Activated CD8-positive, alpha-beta memory T cell treated with anti-CD3 and anti-CD28 coated beads for 4 hours (primary cell): ENCODE measurements at places on chromosomes 16 and 17.

GRCh38 chr16:80253741-80254140, 287.1 kb upstream of the DYNLRB2 start:
- no peak for DNase-seq

- no peak for DNase-seq
These were observed 70.1 kb upstream of the DOC2B start for GRCh38 chr17:251531-251930.

- no peak for DNase-seq
These were observed 4.6 kb upstream of the GHDC start for GRCh38 chr17:42198897-42199296.

DNA sequence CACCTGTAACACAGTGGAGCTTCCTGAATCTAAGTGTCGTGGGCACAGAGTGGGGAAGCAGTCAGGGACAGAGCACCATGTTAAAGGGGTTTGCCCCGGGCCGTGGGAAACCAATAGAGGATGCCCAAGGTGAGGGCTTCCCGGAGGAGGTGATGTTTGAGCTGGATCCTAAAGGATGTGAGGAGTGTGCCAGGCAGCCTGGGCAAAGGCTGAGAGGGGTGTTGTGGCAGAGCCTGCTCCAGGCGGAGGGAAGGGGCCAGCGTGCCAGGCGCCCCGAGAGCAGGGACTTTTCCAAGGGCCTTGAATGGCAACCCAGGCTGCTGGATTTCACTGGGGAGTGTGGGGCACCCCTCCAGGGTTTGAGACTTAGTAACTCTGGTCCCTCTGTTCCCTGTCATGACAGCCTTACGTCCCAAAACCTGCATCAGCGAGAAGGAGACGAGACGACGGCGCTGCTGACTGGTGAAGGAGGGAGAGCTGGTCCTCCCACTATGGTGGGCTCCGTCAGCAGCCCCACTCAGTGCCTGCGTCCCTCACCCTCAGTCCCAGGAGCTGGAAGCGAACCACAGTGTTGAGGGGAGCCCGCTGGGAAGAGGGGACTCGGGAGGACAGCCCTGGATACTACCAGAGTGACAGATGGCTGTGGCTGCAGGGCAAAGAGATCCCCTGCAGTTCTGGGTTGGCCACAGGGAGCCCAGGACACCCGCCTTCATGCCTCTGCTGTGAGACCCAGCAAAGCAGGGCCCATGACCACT, 228.4 kb downstream of the KATNIP start:
- no peak for DNase-seq

DNA sequence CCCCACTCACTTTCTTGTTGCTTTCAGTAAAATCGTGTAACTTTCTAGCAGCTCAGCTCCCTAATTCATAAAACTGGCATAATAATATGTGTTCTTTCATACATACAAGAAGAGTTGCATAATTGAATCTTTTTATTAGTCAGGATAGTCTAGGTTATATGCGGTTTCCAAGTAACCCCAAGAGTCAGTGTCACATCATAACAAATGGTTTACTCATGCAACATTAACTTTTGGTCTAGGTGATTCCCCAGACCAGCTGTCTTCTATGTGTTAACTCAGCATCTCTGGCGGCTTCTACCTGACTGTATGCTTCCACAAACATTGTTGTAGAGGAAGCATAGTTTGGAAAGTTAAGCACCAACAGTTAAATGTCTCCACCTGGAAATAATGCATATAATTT, 1000.4 kb downstream of the CDH11 start:
- no peak for DNase-seq

- DNase-seq, result no peak
These were observed 66.0 kb upstream of the CDH5 start for GRCh38 chr16:66300501-66300900.

GRCh38 chr17:55770196-55770870, 19.5 kb downstream of the PCTP start:
- DNase-seq, result no peak

DNA sequence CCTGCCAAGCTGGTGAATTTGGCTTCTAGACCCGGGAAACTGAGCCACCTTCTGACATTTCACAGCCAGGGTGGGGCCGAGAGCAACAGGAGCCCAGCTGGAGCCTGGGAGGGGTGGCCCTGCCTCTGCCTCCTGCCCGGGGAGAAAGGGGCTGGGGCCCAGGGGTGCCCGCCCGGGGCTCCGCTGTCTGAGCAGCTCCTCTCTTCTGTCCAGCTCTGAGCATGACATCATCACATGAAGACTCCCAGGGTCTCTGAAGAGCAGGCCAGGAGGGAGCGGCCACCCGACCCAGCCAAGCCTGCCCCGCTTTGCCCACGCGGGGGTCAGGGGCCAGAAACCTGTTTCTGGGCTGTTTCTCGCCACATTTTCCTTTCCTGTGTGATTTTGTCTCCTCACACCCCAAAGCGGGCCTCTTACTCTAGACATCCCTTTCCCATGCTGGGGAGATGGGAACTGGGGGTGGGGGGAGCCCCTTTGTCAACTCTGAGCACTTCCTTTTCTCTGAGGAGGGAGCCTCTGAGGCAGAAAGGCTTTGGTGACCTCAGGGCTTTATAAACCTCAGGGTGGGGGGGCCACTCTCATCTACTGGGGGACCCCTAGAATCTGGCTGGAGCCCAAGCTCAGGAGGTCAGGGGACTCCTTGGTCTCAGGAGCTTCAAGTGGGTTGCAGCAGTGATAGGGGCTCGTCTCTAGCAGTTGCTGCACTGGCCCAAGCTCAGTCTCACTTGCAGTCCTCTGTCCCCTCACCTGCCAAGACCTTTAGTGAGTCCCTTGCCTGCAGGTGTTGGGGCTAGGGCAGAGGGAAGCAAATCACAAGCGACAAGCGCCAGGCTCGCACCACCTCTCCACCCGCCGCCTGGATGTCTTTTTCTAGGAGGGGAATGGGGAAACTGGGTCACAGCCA, 7.6 kb downstream of the UBALD2 start:
- DNase-seq, result no peak

DNA sequence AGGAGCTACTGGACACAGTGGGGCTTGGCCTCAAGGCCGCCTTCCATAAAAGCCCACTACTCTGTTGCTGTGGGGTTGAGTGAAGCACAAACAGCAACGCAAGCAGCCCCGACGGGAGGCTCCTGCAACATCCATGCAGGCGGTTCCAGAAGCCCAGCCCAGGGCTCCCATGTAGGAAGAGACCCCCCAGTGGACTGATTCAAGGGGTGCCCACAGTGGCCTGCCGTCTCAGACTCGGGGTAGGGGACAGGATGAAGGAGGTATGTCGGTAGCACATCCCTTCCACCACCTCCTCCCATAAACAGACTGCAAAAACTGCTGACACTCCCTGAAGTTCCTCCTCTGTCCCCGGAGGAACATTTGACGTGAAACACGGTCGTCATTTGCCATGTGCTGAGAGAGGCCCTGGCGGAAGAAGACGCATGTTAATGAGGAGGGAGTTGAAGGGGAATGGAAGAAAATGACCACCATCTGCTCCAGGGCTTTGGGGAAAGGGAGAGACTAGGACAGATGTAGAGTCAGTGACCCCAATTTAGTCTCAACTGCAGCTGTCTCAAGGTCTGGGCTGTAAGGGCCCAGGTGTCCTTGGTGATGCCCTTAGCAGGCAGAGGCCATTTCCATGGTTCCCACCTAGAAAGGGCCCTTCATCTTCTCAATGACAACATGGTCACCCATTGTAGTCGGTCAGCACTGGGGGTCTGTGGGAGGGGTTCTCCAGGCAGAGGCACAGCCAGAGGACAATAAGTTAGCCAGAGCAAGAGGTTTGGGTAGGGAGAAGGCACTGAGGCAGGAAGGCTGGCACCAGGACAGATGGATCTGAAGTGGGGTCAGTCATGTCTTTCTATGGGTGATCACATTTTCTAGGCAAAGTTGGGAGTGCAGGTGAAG, 200.6 kb downstream of the CPPED1 start:
- DNase-seq, result no peak

GRCh38 chr17:77617516-77617915, 341.0 kb upstream of the TNRC6C start:
- no peak for DNase-seq

DNA sequence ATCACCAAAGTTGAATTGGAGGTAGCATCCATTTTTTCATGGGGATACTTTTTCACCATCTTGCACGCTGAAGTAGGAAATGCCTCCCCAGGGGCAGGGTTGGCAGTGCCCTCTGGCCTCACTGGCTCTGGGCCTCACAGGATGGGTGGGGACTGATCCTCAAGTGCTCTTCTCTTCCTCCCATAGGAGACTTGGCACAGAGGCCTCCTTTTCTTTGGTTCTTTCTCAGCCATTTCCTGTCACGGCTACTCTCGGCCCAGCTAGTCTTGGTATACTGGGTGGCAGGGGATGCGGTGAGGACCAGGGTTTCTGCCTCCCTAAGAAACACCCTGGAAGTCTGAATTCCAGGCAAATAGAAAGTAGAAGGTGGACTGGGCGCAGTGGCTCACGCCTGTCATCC, 58.2 kb downstream of the PECAM1 start:
- DNase-seq, result no peak

DNA sequence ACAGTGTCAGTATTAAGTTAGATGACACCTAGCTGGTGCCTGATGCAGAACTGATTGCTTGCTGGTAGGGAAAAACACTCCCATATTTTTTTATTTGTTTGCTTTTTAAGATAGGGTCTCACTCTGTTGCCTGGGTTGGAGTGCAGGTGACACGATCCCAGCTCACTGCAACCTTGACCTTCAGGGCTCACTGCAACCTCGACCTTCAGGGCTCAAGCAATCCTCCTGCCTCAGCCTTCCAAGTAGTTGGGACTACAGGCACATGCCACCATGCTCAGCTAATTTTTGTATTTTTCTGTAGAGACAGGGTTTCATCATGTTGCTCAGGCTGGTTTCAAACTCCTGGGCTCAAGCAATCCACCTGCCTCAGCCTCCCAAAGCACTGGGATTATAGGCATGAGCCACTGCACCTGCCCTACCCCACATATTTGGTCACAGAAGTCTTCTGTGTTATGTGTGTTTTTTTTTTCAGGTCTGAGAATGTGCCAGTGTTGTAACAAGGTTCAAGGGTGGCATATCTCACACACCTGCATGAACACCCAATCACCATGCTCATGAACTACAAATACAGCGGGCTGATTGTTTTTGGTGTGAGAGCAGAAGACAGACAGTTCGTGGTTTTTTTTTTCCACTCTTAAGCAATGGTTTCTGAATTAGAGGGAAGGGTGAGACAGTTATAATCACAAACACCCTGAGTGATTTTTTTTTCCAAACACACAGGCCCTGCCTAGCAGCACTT, 22.8 kb downstream of the SPAG9 start:
- no peak for DNase-seq

GRCh38 chr17:31291820-31292219, 5.2 kb downstream of the OMG start:
- DNase-seq, result no peak

- DNase-seq, result no peak
These were observed 179.9 kb downstream of the CCDC182 start for GRCh38 chr17:57565176-57565575.

- DNase-seq, result no peak
These were observed 8.1 kb downstream of the CLTC start for GRCh38 chr17:59627770-59628171.

DNA sequence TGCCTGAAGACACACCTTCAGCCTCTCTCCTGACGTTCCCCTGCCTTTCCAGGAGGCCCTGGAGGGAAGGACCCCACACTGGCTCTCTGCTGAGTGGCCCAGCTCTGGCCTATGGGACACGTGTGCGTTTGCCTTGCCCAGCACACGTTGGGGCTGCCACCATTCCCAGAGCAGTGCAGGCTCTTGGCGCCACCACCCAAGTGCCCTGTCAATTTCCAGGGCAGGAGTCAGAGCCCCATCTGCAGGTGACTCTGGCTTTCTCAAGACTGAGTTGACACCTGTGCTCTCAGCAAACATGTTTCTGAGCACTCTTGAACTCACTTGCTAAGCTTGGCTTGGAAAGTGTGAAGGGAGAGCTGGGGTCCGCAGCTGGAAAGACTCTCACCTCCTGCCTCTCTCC, 4.7 kb upstream of the IRF8 start:
- DNase-seq, result no peak

GRCh38 chr17:63850401-63850800, 7.9 kb upstream of the SMARCD2 start:
- no peak for DNase-seq

DNA sequence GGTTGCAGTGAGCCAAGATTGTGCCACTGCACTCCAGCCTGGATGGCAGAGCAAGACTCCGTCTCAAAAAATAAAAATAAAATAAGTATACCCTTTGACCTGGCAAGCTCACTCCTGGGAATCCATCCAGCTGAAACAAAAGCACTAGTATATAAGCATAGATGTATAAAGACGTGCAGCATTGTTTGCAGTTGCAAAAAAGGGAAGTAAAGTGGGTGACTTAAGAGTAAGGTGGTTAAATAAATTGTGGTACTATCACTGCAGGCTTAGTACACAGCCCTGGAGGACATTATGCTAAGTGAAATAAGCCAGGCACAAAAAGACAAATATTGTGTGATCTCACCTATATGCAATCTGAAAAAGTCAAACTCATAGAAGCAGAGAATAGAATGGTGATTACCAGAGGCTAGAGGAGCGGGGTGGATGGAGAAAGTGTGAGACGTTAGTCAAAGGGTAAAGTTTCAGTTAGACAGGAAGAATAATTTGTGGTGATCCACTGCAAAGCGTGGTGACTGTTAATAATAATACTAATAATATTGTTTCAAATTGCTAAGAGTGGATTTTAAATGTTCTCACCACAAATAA, 113.0 kb downstream of the MYO1D start:
- DNase-seq, result no peak

GRCh38 chr17:68719431-68719830, 118.3 kb upstream of the FAM20A start:
- no peak for DNase-seq

GRCh38 chr17:28065706-28066105, 23.2 kb downstream of the NLK start:
- DNase-seq, result no peak

- no peak for DNase-seq
These were observed 34.2 kb downstream of the CFAP20 start for GRCh38 chr16:58094791-58095574.

GRCh38 chr17:41329279-41329948, 13.9 kb upstream of the KRTAP17-1 start:
- no peak for DNase-seq

DNA sequence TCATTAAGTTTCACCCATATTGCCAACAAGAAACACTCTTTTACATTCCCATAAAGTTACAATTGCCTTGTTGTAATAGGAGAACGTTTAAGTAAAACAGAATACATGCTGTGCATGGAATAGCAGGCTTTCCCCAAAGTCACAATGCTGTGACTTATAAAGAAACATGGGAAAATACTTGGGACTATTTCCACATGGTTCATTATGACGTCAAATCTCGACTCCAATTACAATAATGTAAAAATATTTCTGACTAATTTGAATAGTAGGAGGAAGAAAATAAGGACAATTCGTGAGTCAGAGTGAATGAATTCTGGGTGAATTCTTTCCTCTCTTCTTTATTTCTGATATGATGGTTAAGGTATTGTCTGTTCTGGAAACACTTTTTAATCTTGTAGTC, 52.8 kb downstream of the CDH11 start:
- no peak for DNase-seq
